Activated naive CD4-positive, alpha-beta T cell treated with anti-CD3 and anti-CD28 coated beads, Interleukin-2, amount 50 U/mL, for 72 hours (primary cell): ENCODE measurements at places on chromosomes 6 and 20.
A peak's percentile ranks its signal among the peaks of the same experiment; 100 is the strongest.

- DNase-seq = no peak
These were observed 57.9 kb downstream of the GJA10 start for GRCh38 chr6:89952105-89952671.

- DNase-seq = no peak
These were observed 18.1 kb downstream of the UQCC2 start for GRCh38 chr6:33693186-33694105.

DNA sequence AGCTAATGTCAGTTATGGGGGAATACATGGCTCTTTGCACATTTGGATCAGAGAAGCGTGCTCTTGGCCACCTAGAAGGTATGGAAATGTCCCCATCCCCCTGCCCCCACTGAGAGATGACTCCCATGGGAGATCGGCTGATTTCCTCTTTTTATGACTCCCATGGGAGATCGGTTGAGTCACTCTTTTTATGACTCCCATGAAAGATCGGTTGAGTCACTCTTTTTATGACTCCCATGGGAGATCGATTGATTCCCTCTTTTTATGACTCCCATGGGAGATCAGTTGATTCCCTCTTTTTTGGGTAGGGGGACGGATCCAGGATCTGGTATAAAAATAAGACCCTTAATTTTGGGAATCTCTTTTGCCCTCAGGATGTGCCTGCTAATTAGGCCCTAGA is 10.3 kb upstream of the TAAR9 start:
- DNase-seq = no peak

DNA sequence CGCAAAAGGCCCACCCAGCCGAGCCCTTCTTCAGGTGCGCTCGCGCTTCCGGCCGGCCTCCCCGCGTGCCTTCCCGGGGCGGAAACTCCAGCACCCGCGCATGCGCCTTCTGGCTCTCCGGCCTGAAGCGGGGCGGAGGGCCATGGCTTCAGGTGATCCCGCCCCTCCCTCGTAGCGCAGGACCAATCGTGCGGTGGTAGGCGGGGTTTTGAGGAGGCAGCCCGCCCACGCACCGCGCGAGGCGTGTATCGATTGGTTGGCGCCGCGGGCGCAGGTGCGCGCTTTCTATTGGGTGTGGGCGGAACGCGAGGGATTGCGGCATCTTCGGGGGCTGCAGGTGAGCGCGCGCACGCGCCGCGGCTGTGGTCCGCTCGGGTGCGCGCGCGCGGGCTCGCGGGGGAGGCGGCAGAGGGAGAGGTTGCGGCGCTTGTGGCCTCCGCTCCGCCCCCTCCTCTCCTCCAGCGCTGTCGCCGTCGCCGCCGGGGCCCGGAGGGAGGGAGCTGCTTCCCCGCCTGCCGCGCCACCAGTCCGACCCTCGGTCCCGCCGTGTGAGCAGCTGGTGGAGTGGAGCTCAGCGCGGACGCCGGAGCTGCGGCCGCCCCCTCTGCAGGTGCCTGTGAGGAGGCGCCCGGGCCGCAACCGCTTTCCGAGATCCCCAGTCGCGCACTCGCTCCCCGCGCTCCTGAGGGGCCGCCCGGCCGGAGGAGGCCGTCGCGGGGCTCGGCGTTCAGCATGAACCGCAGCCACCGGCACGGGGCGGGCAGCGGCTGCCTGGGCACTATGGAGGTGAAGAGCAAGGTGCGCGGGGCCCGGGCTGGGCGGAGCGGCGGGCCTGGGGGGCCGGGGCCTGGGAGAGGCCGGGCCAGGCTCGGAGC is at the start of gene PARD6B:
Gene PARD6B (plus strand): TSS at position 526 of the 875 bp plus-strand sequence. CDS start 207 bp downstream, at position 733.
- DNase-seq = peak; percentile 100

DNA sequence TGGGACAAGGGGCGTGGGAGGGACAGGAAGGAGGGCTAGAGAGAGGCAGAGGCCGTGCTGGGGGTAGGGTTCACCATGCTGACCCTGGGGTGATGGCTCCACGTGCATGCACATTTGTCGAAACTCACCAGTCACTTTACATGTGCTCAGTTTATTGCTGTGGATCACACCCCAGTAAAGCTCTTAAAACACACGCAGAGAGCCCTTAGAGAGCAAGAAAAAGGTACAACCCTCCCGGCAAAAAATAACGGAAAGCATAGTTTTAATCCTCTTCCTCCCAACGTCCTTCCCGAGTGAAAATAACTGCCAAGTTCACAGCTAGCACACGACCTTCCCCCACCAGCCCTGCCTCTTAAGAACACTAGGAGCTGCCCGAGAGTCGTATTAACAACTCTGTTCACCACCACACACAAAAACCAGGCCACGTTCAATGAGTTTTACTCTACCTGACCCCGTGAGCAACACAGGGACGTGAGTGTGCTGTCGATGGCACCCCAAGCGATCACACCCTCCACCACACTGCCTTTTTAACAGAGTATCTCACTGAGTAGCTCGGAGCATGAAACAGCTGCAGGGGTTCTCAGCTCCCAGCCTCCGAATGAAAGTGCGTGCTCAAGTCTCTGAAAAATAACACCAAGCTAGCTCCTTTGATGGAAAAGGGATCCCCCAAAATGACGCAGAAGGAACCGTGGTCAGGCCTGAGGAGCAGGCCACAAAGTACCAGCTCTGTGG is 39.7 kb downstream of the TAF4 start:
- no peak for DNase-seq

DNA sequence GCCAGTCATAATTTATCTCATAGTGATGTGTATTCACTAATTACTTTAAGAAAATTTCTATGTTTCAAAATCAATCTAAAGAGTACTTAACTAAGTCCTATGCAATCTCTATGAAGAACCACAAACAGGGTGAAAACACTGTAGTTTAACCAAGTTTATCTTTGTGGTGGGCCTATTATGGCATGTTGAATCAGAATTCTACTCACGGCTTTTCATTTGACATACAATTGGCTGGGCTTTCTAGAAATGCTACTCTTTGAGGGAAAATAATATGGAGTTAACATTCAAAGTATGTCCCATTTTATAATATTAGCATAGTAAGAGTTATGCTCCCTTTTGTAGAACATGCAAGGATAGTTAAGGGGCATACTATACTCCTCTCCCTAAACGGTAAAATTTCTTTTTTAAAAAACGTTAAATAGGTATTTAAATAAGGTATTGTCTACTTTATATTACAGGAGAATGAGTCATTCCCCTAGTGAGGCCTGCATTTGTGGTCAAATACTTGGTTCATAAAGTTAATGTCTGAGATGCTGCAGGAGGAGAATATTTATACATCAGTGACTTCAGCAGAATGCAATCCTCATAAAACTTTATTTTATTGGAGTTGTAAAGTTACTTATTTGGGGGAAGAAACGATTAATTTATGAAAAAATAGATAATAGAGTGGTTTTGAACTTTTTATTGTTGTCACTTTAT is 1.8 kb downstream of the MOXD1 start:
- no peak for DNase-seq

- no peak for DNase-seq
These were observed 10.9 kb downstream of the CUL9 start for GRCh38 chr6:43192911-43193310.

DNA sequence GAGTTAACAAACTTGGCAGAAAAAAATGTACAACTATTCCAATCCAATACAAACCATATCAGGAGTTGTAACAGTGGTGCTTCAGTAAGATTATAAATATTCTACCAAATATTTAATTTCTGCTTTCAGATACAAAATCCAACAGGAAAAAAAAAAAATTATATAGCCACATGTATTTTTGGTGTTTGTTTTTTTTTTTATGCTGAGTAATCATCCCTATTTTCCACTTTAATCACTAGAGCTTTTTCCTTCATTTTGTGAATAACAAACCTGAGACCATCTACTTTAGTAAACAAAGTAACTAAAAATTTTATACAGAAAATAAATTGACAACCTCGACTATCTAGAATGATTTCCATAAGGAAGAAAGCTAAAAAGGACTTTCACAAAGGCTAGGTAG is 36.2 kb downstream of the MMS22L start:
- DNase-seq = no peak

DNA sequence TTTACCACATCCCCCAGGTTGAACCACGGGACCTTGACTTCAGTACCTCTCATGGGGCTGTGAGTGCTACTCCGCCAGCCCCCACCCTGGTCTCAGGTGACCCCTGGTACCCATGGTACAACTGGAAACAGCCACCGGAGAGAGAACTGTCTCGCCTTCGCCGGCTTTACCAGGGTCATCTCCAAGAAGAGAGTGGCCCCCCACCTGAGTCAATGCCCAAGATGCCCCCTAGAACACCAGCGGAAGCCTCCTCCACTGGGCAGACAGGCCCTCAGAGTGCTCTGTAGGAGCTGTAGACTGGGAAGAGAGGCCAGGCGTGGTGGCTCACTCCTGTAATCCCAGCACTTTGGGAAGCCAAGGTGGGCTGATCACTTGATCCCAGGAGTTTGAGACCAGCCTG is 1.2 kb upstream of the ATAT1 start:
- DNase-seq = no peak

- DNase-seq = no peak
These were observed 276.4 kb downstream of the UTRN start for GRCh38 chr6:144561455-144562043.

- DNase-seq = no peak
These were observed 185.6 kb upstream of the EPHA7 start for GRCh38 chr6:93604951-93605350.

DNA sequence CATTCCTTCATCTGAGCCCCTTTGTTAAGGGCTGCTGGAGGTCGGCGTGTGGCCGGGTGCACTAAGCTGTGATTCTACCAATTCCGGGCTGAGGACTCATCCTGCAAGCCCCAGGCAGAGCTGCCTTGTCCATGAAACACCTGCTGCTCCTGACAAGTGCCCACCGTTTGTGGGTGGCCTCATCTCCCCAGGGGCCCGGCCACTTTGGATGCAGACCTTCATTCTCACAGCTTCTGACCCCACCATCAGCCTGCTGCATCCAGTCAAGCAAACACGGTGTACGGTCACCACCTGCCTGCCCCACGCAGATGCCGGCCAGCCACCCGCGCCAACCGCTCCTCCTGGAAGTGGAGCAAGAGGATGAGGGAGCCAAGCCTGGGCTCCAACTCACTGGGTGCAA is 382.7 kb downstream of the THBS2 start:
- no peak for DNase-seq

GRCh38 chr6:137707590-137708360 is 159.3 kb upstream of the TNFAIP3 start:
- DNase-seq = peak; percentile 66

DNA sequence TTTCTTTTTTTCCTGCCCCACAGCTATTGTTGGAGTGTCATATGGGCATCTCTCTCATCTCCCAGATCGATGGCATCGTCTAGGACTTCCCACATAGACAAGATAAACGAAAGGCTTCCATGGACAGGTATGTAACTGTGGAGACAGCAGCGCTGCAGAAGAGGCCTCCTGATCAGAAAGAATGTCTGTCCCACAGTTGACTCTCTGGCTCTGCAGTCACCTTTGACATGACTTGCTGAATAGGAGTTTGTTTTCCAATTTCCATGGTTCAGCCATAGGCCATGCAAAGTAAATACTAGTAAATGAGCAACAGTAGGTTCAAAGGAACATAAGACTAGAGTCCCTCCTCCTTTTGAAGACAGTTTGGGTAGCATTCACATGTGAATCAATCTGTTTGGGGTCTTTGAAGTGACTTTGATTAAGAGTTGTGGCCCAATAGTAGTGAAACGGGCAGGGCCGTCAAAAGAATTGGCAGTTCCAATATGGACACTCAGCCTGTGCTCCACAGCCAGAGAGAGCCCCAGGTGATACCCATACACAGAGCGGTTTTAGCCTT is 134.7 kb upstream of the IFNGR1 start:
- DNase-seq = no peak

- DNase-seq = no peak
These were observed 25.5 kb downstream of the RNF144B start for GRCh38 chr6:18412644-18413043.

DNA sequence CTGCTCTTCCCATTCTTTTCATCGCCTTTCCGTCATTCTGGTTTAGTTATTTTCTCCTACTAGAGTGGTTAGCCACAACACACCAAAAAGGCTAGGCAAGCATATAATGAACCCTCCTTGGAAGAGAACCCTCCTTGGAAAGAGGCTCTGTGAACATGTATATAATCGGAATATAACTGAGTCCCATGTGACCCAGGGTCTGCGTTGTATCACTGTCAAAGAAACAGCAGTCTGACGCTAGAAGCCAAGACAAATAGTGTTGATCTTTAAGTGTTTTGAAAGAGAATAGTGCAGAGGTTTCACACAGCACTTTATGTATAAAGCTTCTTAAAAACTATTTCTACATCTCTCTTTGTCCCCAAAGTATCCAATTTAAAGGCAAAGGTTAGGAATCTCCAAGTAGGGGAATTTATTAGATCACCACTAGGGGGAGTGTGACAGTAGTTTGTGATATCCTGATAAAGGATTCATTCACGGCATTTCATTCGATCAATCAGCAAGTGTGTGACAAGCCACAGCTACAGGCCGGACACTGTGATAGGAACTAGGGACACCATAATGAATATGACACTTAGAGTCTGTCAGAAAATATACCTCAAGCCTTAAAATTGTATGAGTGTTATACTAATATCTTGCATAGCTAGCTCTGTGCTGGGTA is 395.3 kb downstream of the CD109 start:
- DNase-seq = no peak

GRCh38 chr6:3710403-3710802 is 41.1 kb downstream of the PXDC1 start:
- DNase-seq = no peak

GRCh38 chr6:30554962-30555815 is 1.1 kb downstream of the GNL1 start:
- DNase-seq = peak; percentile 34

DNA sequence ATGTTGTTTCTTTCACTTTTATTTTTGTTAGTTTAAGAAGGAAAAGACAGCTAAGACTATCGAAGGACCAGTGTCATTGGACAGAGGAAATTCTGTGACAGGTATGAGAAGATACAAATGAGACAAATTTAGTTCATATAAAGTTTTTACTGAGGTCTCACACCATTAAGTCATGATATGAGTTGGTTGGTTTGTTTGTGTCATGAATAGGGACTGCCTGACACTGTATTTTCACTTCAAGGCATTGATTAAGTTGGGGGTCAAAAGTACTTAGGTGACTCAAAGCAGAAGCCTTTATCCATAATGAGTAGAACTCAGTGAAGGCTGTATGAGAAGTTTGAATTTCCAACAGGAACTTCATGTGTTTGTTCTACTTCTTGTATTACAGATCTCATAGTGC is 21.3 kb upstream of the HIVEP2 start:
- DNase-seq = no peak

DNA sequence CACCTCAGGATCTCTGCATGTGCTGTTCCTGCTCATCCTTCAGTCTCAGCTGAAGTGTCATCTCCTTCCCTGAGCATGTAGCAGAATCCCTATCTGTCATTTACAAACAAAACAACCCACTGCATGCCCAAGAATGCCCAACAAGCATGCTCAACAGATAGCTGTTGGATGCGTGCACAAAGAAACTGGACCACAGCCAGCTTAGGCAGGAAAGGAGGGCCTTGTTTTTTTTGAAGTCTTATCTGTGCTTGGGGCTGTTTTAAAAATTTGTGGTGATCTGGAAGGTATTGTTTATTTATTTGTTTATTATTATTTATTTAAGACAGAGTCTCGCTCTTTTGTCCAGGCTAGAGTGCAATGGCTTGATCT is 18.5 kb upstream of the SLC16A10 start:
- no peak for DNase-seq

DNA sequence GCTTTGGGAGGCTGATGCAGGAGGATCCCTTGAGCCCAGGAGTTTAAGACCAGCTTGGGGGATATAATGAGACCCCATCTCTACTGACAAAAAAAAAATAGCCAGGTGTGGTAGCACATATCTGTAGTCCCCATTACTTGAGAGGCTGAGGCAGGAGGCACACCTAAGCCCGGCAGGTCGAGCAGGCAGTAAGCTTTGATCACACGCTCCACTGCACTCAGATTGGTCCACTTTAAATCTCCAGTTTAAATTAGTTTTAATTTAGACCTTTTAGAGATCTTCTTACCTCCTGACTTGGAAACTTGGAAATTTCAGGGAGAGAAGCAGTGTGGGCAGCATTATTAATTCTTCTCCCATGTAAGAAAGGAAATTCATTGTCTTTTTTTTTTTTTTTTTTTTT is 16.8 kb upstream of the PLCB4 start:
- DNase-seq = no peak
